ENCODE measurements at places on chromosomes 11 and 22.

DNA sequence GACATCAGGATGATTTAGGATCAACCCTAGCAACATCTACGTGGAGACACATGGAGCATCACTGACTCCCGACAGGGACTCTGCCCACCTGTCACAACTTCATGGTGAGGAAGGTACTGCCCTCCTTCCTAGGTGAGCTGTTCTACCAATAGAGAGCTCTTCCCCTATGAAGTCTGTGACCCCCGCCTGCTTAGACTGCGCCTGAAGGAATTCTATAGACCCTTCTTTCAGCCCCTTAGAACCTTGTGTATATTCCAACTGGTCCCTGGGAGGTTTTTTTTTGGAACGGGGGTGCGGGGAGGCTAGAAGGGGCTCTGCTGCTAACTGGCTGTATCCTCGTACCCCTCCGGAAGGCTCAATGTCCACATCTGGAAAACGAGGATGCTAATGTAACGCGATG is 566 bp downstream of the INTS4 start:
- no peak for DNase-seq

GRCh38 chr11:56543157-56543556 is at the start of gene OR5M11:
Gene OR5M11 (minus strand): TSS chr11:56543257. CDS start chr11:56543257, 0 bp downstream.
- no peak for DNase-seq

- DNase-seq: no peak
Observed at GRCh38 chr22:49359076-49359475, 468.6 kb downstream of the BRD1 start.

DNA sequence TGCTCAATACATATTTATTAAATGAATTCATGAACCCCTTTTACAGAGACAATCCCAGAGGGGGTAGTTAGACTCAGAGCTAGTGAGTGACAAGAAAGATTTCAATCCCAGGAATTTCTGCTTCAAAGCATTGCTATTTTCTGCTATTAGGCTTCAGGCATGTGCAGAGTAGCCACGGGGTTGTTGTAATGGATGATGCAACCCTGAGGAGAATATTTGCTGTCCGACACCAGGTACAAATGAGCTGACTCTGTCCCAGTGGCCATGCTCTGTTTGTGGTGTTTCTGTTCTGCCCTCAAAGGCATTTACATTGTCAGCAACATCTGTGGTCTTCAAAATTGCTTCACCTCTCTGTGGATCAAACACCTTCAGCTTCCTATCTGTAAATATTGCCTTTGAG is 102.6 kb downstream of the CSNK2A3 start:
- no peak for DNase-seq

DNA sequence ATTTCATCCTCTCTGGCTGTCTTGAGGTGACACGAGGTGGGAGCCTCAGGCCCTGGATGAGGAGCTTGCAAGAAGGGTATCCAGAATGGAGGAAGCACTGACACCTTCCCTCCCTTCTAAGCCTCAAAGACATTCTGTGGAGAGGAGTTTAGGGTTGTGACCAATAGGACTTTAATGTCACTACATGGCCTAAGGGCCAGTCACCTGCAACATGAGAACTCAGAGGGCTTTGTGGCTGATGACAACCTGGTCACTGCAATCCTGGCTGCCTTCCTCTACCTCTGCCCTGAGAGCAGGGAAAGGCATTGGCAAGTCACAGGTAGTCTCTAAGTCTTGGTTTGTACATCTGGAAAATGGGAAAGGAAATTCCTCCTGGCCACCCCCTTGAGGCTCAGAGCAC is 33.7 kb downstream of the PISD start:
- DNase-seq: no peak

DNA sequence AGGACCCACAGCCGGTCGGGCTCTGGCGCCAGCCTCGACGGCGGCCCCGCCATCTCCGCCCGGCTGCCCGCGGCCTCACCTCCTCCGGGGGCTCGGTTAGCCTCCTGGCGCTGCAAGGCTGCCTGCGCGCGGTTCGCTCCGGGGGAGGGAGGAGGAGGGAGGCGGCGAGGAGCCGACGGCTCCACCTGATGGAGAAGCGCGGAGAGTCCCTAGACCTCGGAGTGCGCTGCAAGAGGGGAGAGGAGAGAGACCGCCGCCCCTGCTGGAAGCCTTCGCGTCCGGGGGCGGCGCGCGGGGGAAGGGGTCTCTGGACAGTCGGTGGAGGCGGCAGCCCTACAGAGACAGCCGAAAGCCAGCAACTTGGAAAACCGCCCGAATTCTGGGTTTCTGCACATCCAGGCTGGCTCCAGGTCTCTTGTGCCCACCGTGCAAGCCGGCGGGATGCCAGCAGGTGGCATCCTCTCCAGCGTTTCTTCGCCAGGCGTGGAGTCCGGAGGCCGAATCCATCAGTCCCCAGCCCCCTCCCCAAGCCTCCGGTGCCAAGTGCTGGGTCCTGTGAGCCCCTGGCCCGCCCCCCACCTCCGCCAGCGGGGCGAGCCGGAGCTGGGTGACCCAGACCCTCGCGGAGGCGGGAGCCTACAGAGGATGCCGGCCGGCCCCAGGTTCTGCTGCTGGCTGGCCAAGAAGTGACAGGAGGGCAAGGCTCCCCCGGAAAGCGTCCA is 2.9 kb upstream of the KIRREL3 start:
- DNase-seq: no peak

DNA sequence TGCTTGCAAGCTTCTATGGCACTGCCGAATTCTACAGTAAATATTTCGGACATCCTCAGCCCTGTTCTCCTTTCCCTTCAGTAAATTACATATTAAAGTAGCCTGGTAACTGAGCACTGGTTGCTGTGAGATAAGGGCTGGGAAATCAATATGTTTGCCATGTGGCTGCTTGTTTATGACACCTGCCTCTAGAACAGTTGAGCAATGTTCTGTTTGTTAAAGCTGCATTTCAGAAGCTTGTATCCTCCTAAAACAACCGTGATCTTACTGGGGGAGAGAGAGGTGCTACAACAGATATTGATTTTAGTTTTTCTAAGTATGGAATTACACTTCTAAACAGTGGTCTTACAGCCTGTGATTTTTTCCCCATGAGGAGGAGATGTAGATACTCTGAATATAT is 39.4 kb downstream of the ZBTB16 start:
- DNase-seq: no peak

DNA sequence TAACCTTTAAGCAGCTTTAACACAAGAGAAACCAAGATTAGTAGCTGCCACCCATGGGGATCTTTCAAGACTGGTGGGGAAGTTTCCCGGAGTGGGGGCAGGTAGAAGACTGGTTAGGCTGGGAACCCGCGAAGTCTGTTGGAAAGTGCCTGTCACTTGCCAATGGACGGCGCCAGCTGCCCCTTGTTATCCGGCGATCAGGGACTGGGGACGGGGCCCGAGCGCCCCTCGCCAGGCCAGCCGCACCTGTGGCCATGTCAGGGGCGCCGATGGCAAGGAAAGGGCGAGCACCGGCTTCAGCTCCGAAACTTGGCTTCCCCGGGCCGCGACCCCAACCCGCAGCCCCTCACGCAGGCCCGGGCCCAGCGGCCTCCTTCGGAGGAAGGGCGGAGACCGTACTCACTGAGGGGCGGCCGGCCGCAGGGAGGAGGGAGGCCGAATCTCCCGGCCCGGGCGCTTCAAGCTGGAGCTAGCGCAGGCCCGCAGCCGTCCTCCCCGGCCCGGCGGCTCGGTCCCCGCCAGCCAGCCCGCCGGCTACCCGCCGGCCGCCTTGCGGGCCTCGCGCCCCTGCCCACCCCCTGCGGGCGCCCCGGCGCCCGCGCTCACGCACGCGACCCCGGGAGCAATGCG is 539 bp downstream of the EIF4ENIF1 start:
- no peak for DNase-seq

- DNase-seq: no peak
Observed at GRCh38 chr11:129620237-129621104, 195.2 kb upstream of the TMEM45B start.

- DNase-seq: no peak
Observed at GRCh38 chr11:112369374-112369773, 108.7 kb upstream of the PLET1 start.

- DNase-seq: no peak
Observed at GRCh38 chr11:131767421-131767820, 397.0 kb downstream of the NTM start.

- DNase-seq: peak; percentile 27
Observed at GRCh38 chr22:28810821-28811491, 10.6 kb upstream of the XBP1 start.

DNA sequence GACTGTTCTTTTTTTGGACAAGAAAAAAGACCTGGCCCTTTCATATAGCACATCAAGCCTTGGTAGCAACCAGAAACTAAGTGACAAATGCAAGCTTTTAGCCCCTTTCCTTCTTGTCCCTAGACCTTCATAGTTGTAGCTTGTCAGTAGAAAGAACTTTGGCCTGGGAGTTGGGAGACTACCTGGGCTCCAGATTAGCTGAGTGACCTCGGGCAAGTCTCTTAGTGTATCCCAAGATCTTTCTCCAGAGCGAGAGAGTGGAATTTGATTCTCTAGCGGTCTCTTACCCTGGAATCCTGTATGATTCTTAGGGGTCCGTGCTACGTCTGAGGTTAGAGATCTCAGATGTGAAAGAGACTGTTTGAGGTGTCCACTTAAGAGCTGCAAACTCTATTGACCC is 59.0 kb downstream of the ZNRF3 start:
- DNase-seq: no peak

DNA sequence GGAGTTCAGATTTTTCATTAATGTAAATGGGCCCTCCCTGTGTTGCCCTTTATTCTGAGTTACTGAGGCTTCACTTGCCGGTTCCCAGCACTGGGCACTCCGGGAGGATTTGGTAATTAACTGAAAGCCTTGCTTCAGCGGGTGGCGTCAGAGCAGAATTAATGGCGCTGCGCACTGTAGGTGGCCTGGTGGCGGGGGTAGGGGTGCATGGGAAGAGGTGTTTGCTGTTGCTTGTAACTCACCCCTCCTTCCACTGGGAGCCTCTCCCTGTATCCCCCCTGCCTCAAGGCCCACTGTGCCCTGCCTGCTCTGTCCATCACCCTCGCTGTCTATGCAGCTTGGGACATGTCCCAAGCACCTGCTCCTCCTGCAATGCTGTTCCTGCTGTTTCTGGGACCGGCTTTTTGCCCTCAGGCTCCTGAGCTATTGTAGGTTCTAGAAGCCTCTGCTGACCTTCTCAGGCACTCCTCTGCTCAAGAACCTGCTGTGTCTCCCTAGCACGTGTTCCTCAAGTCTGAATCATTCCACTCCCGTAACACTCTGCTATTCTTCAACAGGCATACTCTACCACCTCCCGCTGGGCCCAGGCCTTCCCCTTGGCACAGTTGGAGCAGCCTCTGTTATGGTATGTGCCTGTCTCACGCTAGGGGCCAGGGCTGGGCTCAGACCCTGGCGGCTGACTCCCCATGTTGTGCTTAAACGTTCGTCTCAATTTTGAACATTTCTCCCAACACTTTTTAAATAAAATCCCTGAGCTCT is 24.4 kb downstream of the ARHGAP8 start:
- no peak for DNase-seq

GRCh38 chr22:22593964-22594656 is 35.0 kb upstream of the PRAME start:
- peak; percentile 13 for DNase-seq

DNA sequence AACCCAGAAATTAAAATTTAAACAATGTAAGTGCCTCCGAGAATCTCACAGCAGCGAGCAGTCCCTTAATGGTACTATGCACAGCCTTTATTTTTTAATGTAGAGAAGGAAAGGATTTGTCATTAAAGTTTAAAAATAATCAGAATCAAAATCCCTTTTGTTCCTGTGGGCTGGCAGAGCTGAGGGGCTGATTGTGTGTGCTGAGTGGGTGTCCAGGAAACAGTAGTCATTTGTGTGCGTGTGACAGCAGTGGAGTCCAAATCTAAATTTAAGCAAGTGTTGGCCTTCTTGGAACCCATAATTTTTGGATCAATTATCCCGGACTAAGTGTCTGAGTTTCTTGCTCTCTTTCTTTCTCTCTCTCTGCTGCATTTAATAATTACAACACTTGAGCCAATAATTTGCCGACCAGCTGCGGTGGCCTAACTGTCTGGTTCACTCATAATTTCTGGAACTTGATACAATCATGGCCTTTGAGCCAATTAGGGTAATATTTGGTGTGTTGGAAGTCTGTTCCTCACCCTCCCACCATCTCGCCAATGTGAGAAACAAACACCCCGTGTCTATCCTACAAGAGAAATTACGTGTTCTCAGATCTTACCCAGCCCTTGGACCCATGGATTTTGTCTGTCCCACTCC is 528.0 kb downstream of the SOX6 start:
- DNase-seq: no peak

GRCh38 chr11:110112457-110112856 is 19.3 kb downstream of the ZC3H12C start:
- DNase-seq: no peak

DNA sequence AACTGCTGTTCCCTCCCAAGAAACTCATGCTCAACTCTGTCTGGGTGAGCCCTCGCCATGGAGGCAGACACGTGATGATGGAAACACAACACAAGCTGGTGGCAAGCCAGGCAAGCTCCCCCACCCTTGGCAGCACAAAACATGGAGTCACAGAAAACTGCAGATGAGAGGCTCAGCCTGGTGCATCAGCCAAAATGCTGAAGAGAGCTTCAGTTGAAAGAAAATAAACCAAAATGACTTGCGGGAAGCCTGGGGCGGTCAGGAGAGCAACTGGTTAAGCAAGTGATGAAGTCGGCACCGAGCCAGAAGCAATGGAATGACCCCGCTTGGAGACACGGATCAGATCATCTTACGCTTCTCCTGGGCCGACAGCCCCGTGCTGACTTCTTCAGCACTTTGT is 68.3 kb downstream of the C11orf58 start:
- no peak for DNase-seq

- DNase-seq: no peak
Observed at GRCh38 chr11:73983741-73984538, 1.3 kb upstream of the UCP2 start.

DNA sequence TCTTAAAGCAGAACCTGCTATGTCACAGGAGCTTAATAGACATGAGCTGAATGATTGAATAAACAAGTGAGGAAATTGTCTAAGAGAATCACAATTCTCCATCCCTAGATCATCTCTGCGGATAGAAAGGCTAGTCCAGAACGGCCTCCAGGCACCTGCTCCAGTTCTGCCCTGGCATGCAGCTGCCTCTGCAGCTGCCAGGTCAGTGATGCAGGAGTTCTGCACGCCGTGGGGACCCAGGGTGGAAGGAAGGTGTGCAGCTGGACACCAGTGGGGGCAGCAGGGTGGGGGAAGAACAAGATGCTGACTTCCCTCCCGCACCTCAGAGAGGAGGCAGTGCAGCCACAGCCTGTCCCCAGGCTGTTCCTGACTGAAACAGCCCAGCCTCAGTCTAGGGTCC is 192.1 kb upstream of the NCAM1 start:
- DNase-seq: no peak

DNA sequence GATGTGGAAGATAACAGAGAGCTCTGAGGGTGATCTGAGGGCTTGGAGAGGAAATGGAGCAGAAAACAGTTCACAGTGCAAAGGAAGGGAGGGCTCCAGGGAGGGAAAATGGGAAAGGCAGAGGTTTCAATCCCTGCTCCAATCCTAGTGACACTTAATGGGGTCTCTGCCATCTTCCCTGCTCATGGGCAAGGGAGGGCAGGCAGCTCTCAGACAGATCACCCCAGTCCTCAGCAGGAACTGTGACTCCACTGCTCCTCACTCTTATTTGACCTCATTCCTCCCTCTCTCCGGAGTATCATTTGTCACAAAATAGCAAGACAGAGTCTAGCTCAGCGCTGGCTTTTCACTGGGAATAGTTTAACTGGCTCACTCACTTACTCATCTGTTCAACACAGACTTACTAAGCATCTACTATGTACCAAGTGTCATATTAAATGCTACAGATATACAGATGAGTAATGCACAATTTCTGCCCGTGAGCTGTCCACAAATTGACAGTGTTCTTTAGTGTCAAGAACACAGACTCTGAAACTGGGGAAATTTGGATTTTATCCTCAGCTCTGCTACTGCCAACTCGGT is 817.4 kb downstream of the OPCML start:
- DNase-seq: no peak

Measured in stimulated activated CD8-positive, alpha-beta memory T cell treated with anti-CD3 and anti-CD28 coated beads, Interleukin-4, amount 100 ng/mL, for 1 hour (primary cell).